Endothelial cell (in vitro differentiated cells): ENCODE measurements at places on chromosomes 7 and 10.
A peak's percentile ranks its signal among the peaks of the same experiment; 100 is the strongest.

GRCh38 chr10:96638120-96638519 lies 51.3 kb upstream of the TM9SF3 start:
- no peak for DNase-seq

GRCh38 chr10:95841661-95842498 lies 65.9 kb upstream of the CC2D2B start:
- DNase-seq: peak; percentile 56

- DNase-seq: no peak
Observed at GRCh38 chr10:72913287-72913686, 19.7 kb downstream of the OIT3 start.

DNA sequence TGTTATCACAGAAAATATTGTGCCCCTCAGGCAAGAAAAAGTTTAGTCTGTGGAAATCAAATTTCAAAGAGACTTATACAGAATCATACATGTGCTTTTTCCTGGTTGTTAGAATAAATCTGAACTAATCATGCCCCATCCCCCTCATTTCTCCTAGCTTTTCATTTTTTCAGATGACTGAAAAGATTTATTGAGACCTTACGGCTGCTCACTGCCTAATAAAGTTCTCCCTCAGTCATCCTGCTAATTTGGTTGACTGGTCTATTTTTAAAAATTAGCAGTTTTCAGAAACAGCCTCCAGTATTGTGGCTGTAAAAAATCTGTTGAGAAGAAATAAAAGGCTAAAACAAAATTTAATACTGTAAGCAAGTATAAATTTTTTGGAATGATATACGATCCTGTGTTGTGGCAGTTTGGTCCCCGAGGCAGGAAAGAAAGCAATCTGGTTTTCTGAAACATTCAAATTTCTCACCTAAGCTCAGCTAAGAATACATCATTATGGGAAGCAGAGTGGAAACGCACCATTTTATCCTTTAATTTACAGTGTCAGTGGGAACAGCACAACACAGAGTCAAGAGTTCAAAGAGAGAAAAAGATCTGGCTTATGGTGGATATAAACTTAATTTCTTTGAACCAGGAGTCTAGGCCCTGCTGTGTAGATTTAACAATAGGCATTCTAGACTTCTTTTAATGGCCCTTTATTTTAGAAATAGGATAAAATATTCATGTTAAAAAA lies 144.4 kb downstream of the KCND2 start:
- no peak for DNase-seq

GRCh38 chr7:98930921-98931320 lies 52.6 kb downstream of the TRRAP start:
- DNase-seq: no peak

DNA sequence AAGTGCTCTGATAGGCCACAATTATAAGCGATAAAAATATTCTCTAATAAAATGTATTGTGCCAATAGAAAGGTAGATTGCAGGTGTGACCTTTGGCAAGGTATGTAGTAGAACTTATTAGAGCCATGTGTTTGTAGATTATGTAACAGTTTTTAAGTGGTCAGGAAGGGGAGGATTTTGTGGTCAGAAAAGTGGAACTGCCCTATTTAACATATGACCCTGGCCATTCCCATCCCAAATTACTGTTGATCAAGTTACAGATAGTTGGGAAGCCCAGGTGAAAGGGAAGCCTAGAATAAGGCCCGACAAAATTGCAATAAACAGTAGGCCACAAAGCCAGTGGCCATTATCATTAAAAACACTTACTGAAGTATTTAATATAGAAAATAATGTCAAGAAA lies 89.2 kb downstream of the SPAG6 start:
- no peak for DNase-seq

DNA sequence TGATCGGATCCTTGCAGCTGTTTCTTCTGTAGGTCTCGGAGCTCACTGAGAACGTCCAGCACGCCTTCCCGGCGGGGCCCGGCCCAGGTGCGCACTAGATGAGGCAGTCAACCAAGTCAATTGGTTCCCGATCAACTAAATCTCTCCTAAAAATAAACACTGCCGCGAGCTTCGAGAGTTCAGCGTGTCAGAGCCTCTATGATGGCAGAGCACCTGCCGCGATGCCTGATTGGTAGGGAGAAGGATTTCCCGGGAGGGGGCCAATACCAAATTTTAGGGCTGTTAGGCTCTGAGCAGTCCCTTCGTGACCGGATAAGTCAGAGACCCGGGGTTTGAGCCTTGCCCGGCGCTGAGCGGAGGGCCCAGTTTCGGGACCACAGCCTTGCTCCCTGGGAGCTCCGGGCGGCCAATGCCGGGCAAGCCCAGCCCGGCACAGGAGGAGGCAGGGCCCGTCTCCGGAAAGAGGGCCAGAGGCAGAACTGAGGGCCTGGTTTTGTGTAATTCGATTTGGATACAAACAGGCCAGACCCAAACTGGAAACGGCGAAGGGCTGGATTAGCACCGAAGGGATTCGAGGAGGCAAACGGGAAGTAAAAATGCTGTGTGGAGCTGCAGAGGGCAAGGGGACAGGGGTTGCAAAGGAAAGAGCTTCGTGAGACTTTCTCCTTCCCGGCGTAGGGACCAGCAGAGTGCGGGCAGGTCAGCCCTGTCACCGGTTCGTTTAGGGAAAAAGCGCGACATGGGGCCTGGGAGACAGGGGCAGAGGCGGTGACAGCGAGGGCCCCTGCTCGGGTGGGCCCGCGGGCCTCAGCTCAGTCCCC lies 569 bp downstream of the SLC26A5 start:
- DNase-seq: peak; percentile 24
